Endothelial cell (in vitro differentiated cells): ENCODE measurements at places on chromosomes 5 and 9.

- H3K4me1 ChIP-seq, result peaks cover 8% of the 10 kb centered on the region
- H3K36me3 ChIP-seq, result peaks cover 38% of the 10 kb centered on the region
- H3K27me3 ChIP-seq, result peaks cover 4% of the 10 kb centered on the region
- H3K4me3 ChIP-seq, result peak overlapping the region; percentile 37
- H3K27ac ChIP-seq, result peak overlapping the region; percentile 36
Observed at GRCh38 chr5:142915813-142916424, 145.7 kb downstream of the ARHGAP26 start.

DNA sequence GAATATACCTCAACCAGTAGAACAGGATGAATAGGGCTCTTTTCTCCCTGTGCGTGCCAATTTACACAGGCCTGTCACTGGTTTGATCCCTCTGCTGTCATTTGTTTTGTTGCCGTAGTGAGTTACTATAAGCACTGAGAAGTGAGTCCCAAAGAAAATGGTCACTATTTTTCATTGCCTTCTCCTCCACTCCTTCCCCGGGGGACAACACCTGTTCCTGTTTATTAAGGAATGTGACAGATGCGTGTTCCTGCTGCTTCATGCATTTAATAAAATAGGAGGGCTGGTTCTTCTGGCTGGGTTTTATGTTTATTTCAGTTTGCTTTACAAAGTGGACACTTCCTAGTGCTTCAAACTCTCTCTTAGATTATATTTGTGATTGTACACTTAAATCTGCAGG lies 6.4 kb downstream of the THBS4 start:
- no peaks in the 10 kb centered on the region for H3K4me1 ChIP-seq
- no peak overlapping the region for H3K27ac ChIP-seq
- no peaks in the 10 kb centered on the region for H3K27me3 ChIP-seq
- no peak overlapping the region for H3K4me3 ChIP-seq
- DNase-seq, result no peak

- H3K27me3 ChIP-seq, result peaks cover 1% of the 10 kb centered on the region
- H3K36me3 ChIP-seq, result peaks cover 10% of the 10 kb centered on the region
- no peak overlapping the region for H3K4me3 ChIP-seq
- H3K27ac ChIP-seq, result no peak overlapping the region
Observed at GRCh38 chr5:34053133-34053532, 10.1 kb upstream of the C1QTNF3 start.

DNA sequence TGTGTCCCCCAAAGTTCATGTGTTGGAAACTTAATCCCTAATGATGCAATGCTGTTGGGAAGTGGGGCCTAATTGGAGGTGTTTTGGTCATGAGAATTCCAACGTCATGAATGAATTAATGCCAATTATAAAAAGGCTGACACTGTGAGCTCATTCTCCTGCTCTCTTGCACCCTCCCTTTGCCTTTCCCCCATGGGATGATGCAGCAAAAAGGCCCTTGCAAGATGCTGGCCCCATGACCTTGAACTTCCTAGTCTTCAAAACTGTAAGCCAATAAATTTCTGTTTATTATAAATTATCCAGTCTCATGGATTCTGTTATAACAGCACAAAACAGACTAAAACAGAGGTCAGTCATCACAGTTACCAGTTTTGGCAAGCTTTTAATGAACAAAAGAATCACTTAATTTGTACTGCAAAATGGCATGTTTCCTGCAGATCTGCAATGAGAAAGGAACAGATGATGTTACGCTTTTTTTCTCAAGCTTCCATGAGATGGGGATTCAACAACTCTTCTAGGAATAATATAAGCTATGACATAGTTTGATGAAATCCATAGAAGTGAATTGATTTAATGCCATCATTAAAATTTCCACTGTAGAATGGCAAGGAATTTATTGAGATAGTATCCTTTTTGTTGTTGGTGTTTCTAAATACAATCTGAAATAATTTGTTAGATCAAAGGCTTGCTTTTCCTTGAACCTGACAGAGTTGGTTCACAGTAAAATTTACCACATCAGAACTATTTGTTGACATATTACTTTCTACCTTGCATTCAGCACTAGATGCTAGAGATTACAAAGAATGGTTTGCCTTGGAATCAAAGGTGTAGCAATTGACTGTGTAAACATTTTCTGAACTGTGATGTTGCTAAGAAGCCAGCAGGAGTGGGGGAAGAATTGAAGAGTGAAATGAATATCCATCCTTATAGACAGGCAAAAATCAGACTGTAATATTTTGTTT lies 29.3 kb upstream of the RFK start:
- no peaks in the 10 kb centered on the region for H3K4me1 ChIP-seq
- no peak for DNase-seq
- no peaks in the 10 kb centered on the region for H3K36me3 ChIP-seq
- H3K4me3 ChIP-seq, result no peak overlapping the region

DNA sequence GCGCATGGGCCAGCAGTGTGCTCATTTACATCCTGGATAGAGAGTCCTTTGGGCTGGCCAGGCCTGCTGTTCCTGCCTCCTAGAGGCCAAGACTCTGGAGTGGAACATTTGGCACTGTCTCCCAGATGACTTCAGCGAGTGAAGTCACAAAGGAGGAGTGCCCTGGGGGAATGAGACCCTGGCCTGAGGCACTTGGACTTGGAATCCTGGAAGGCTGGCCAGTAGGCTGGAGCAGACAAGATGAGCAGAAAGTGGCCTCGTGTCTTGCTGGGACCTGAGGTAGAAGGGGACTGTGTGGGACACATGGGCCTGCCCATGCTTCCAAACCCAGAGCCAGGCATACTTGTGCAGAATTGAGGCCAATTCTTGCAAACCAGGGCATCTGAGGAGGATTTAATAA lies at the start of gene TSSK1B:
Gene TSSK1B, minus strand, starts transcription at position 101 of the 400 bp plus-strand sequence. CDS start 150 bp downstream, outside the sequence.
- H3K4me1 ChIP-seq, result peaks cover 3% of the 10 kb centered on the region
- no peak within 1 kb of the TSS for H3K4me3 ChIP-seq
- no peaks in the 10 kb centered on the region for H3K36me3 ChIP-seq
- H3K27me3 ChIP-seq, result no peaks in the 10 kb centered on the region

DNA sequence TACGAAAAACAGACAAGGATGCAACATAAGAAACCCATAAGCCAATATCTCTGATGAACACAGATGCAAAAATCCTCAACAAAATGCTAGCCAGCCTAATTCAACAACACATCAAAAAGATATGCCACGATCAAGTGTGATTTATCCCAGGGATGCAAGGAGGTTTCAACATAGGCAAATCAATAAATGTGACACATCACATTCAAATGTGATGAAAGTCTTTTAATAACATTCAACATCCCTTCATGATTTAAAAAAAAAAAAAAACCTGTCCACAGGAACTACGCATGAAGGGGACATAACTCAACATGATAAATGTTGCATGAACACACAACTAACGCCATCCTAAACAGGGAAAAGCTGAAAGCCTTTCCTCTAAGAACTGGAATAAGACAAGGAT lies 102.2 kb downstream of the PLPP1 start:
- peaks cover 51% of the 10 kb centered on the region for H3K36me3 ChIP-seq
- H3K27ac ChIP-seq, result no peak overlapping the region
- no peak for DNase-seq
- peaks cover 6% of the 10 kb centered on the region for H3K27me3 ChIP-seq
- peak overlapping the region; percentile 26 for H3K4me3 ChIP-seq
- no peaks in the 10 kb centered on the region for H3K4me1 ChIP-seq

DNA sequence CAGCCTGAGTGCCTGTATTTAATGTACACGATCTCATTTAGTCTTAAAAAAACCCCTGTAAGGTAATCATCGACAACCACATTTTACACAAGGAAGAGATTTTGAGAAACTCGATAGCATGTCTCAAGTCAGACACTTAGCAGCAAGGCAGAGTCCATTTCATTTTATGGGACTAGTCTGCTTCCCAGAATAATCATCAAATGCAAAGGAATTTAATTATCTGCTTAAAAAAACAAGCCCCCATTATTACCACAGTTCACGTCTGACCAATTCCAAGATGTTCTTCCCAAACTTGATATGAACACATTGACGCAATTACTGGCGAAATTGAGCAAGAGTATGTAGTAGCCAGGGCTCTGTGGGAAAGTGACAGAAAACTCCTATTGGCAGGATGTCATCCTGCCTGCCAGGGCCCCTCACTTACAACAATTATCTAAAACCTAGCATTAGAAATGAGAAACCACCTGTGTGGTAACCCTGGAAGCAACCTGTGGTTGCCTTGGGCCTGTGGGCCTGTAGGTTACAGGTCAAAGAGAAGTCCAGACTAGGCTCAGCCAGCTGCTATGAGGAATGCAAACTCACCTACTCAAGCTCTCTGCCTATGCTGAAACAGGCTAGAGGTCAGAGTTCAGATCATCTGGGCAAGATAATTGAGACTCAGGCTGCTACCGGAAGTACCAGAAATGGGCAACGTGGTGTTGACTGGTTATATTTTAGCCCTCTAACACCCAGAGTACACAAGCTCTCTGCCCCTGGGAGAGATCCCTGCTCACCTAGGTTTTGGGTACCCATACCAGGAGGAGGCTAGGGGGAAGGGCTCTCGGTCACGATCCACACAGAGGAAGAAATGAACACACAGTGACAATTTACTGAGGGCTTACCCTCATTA lies 1.6 kb downstream of the B4GALT1 start:
- H3K36me3 ChIP-seq, result peaks cover 14% of the 10 kb centered on the region
- peaks cover 20% of the 10 kb centered on the region for H3K27me3 ChIP-seq
- H3K4me3 ChIP-seq, result peak overlapping the region; percentile 96
- no peak for DNase-seq

DNA sequence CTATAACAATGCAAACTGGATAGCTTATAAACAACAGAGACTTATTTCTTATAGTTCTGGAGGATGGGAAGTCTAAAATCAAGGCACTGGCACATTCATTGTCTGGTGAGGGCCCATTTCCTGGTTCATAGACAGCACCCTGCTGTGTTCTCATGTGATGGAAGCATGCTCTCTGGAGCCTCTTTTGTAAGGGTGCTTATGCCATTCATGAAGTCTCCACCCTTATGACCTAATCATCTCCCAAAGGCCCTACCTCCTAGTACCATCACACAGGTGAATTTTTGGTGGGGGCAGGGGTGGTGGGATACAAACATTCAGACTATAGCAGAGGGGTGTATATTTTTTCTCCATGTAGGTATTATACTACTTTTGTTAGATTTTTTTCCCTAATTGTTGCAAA lies 92.4 kb downstream of the UNC13B start:
- no peaks in the 10 kb centered on the region for H3K36me3 ChIP-seq
- H3K27me3 ChIP-seq, result no peaks in the 10 kb centered on the region
- H3K27ac ChIP-seq, result no peak overlapping the region
- H3K4me1 ChIP-seq, result no peaks in the 10 kb centered on the region

- H3K27ac ChIP-seq, result no peak overlapping the region
- no peak for DNase-seq
- no peak overlapping the region for H3K4me3 ChIP-seq
- peaks cover 1% of the 10 kb centered on the region for H3K27me3 ChIP-seq
- H3K4me1 ChIP-seq, result no peaks in the 10 kb centered on the region
Observed at GRCh38 chr9:83434254-83434653, 103.9 kb downstream of the FRMD3 start.

DNA sequence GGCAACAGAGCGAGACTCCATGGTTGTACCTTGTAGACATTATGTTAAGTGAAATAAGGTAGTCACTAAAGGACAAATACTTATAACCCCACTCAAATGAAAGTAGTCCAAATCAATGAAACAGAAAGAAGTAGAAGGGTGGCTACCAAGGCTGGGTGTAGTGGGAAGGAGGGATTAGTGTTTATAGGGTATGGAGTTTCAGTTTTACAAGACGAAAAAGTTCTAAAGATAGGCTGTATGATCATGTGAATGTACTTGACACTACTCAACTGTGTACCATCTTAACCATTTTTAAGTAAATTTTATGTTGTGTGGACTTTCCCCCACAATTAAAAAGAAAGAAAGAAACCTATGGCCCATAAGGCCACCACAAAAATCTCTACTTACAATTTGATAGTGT lies 32.2 kb downstream of the ALDH7A1 start:
- peaks cover 4% of the 10 kb centered on the region for H3K27me3 ChIP-seq
- H3K4me1 ChIP-seq, result no peaks in the 10 kb centered on the region
- no peak overlapping the region for H3K4me3 ChIP-seq
- H3K36me3 ChIP-seq, result peaks cover 12% of the 10 kb centered on the region
- no peak for DNase-seq

DNA sequence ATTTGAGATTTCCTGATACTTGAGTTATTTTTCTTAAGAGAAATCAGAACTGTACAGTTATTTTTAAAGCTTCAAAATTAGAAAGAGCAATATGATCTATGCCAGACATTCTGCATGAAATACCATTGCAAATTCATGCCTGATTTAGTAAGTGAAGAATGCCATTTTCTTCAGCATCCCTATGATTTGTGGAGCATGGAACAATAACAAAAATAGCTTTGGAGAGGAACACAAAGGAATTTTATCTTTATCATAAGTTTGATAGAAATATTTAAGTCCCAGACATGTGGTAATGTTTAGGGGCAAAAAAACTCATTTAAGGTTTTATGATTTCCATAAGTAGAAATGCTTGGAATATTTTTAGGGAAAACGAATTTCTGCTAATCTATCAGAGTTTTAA lies 1863.4 kb downstream of the EFNA5 start:
- no peak overlapping the region for H3K4me3 ChIP-seq
- H3K36me3 ChIP-seq, result peaks cover 5% of the 10 kb centered on the region
- H3K27me3 ChIP-seq, result no peaks in the 10 kb centered on the region
- H3K4me1 ChIP-seq, result no peaks in the 10 kb centered on the region

- no peaks in the 10 kb centered on the region for H3K4me1 ChIP-seq
- H3K36me3 ChIP-seq, result no peaks in the 10 kb centered on the region
- no peak for DNase-seq
- H3K4me3 ChIP-seq, result no peak overlapping the region
Observed at GRCh38 chr9:135468854-135469521, 10.6 kb upstream of the PPP1R26 start.

GRCh38 chr5:41065691-41066335 lies 5.3 kb downstream of the MROH2B start:
- no peak overlapping the region for H3K4me3 ChIP-seq
- no peaks in the 10 kb centered on the region for H3K4me1 ChIP-seq
- no peaks in the 10 kb centered on the region for H3K27me3 ChIP-seq
- DNase-seq, result no peak
- no peak overlapping the region for H3K27ac ChIP-seq
- H3K36me3 ChIP-seq, result no peaks in the 10 kb centered on the region

- H3K4me1 ChIP-seq, result peaks cover 3% of the 10 kb centered on the region
- peak overlapping the region; percentile 59 for H3K4me3 ChIP-seq
- peaks cover 20% of the 10 kb centered on the region for H3K27me3 ChIP-seq
- no peak for DNase-seq
Observed at GRCh38 chr9:21996438-21996837, 1.8 kb downstream of the CDKN2B-AS1 start.
